ENCODE measurements at places on chromosomes 4 and X. TPM values are rescaled to one million over a fixed set of nuclear protein-coding genes. Genes with fewer than 3 reads are reported as not detected.

Gene ZAR1
- 0.27 TPM for total RNA-seq

Gene NWD2
- total RNA-seq: 0.05 TPM

DNA sequence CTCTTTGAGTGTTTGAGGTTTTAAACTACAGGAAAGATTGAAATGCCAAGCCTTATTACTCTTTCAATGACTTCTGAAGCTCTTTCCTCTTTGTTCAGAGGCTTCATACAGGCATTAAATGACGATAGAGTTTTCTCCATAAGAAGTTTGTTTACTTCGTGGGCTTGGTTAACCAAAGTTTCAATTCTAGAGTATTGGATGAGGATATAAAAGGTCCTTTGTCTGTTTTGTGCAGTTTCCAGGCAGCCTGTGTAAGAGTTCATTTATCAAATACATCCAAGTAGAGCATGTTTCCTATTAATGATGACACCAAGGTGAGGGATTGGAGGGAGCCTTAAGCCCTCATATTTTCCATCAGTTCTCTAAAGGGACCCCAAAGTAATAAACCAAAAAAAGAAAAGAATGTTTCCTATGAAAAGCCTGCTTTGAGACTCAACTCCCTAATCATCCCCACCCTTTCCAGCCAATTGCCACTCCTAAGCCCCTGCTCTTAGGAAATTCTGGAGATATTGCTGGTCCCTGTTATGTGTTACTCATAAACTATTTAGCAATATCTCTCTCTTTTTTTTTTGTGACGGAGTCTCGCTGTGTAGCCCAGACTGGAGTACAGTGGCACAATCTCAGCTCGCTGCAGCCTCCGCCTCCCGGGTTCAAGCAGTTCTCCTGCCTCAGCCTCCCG, 106.2 kb upstream of the IL13RA1 start:
- H3K36me3 ChIP-seq: peaks cover 4% of the 10 kb centered on the region
- H3K27me3 ChIP-seq: no peaks in the 10 kb centered on the region
- no peaks in the 10 kb centered on the region for H3K4me1 ChIP-seq

DNA sequence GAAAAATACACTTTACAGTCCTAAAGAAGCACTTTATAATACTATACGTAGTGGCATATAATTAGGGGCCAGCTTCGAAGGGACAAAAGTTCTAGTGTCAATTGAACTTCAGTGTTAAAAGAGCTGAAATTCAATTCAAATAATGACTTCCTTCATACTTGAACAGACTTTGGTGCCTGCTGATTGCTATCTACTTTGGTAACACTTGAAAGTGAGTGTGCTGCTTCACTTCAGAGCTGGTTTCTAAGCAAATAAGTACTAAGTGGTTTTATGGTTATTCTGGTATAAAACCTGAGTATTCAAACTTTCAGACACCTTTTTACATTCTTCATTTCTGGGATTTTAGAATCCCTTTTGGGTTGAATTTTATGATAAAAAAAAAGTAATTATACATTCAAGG, 107.0 kb downstream of the SLC4A4 start:
- DNase-seq: no peak
- H3K4me1 ChIP-seq: peaks cover 24% of the 10 kb centered on the region
- no peak overlapping the region for H3K27ac ChIP-seq
- H3K36me3 ChIP-seq: no peaks in the 10 kb centered on the region

- peaks cover 17% of the 10 kb centered on the region for H3K27me3 ChIP-seq
- DNase-seq: no peak
- no peak overlapping the region for H3K4me3 ChIP-seq
- H3K27ac ChIP-seq: no peak overlapping the region
- no peaks in the 10 kb centered on the region for H3K36me3 ChIP-seq
- H3K4me1 ChIP-seq: peaks cover 3% of the 10 kb centered on the region
Measured at GRCh38 chr4:8645753-8646124, 53.2 kb downstream of the CPZ start.

- no peak overlapping the region for H3K27ac ChIP-seq
- peaks cover 11% of the 10 kb centered on the region for H3K4me1 ChIP-seq
- no peaks in the 10 kb centered on the region for H3K36me3 ChIP-seq
- DNase-seq: no peak
- no peak overlapping the region for H3K4me3 ChIP-seq
Measured at GRCh38 chr4:95676190-95676589, 127.4 kb upstream of the UNC5C start.

- no peaks in the 10 kb centered on the region for H3K4me1 ChIP-seq
- H3K27me3 ChIP-seq: no peaks in the 10 kb centered on the region
- no peaks in the 10 kb centered on the region for H3K36me3 ChIP-seq
Measured at GRCh38 chr4:33334416-33334815, 2614.2 kb downstream of the PCDH7 start.
